ENCODE measurements at places on chromosomes 5 and 9.

GRCh38 chr9:135701067-135701958, 672 bp upstream of the KCNT1 start:
- H3K27me3 ChIP-seq, result peaks cover 32% of the 10 kb centered on the region
- peak; percentile 29 for DNase-seq
- peak overlapping the region; percentile 53 for H3K4me3 ChIP-seq
- no peak overlapping the region for H3K27ac ChIP-seq

DNA sequence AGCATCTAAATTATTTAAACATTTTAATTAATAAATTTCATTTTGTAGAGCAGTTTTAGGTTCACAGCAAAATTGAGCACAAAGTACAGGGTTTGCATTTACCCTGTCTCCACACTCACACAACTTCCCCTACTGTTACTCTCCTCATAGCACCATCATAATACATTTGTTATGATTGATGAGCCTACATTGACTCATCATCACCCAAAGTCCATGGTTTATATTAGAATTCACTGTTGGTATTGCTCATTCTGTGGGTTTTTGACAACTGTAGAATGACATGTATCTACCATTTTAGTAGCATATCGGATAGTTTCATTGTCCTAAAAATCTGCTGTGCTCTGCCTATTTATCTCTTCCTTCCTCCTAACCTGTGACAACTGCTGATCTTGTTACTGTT, 411.1 kb upstream of the MPDZ start:
- H3K27me3 ChIP-seq, result no peaks in the 10 kb centered on the region
- no peaks in the 10 kb centered on the region for H3K36me3 ChIP-seq
- no peak overlapping the region for H3K4me3 ChIP-seq
- H3K4me1 ChIP-seq, result peaks cover 5% of the 10 kb centered on the region
- DNase-seq, result no peak
- no peak overlapping the region for H3K27ac ChIP-seq

GRCh38 chr5:109328626-109329025, 81.1 kb downstream of the PJA2 start:
- no peaks in the 10 kb centered on the region for H3K27me3 ChIP-seq
- DNase-seq, result no peak
- H3K4me3 ChIP-seq, result no peak overlapping the region
- no peak overlapping the region for H3K27ac ChIP-seq
- H3K4me1 ChIP-seq, result peaks cover 47% of the 10 kb centered on the region

DNA sequence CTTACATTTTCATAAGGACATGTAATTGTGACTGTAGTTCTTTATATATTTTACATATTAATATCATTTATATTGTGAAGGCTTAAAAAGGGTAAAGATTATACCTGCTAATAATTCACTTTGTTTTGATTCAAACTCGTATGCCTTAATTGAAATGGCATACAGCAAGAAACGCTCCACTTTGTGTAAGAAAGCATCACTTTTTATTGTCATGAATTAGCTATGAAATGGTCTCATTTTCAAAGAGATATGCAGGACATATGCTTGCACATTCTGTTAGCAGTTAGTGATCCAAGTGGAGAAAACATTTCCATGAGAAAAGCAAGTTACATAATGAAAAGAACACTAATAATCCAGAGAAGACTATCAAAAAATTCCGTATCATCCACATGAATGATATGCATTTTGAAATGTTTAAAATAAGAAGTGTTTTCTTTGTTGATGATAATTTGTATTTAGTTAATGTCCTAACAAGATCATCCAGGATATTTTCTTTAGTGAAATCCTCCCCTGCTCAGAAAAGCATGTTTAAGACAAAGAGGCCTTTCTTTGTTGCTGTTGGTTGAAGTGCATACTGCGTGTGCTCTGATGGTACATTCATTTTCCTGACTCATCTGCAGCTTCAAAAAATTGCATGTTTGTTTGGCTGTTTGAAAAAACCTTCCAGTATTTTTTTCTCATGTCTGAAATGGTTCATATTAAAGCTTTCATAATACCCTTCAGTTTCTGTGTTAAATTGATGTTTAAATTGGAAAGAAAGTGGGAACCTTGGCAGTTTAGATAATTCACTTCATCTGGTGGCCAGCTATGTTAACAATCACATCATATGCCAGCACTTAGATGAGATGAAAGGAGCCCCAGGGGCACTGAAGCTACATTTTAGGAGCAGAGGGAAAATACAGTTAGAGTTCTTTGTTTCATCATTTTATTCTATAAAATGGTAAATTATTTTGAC, 242.2 kb downstream of the CSNK1G3 start:
- peaks cover 28% of the 10 kb centered on the region for H3K4me1 ChIP-seq
- H3K36me3 ChIP-seq, result no peaks in the 10 kb centered on the region
- no peak overlapping the region for H3K4me3 ChIP-seq
- H3K27me3 ChIP-seq, result no peaks in the 10 kb centered on the region
- no peak overlapping the region for H3K27ac ChIP-seq
- DNase-seq, result no peak

- H3K27me3 ChIP-seq, result no peaks in the 10 kb centered on the region
- H3K4me1 ChIP-seq, result no peaks in the 10 kb centered on the region
- no peak overlapping the region for H3K4me3 ChIP-seq
- H3K27ac ChIP-seq, result no peak overlapping the region
- no peak for DNase-seq
Observed at GRCh38 chr5:169074839-169075238, 226.1 kb downstream of the SLIT3 start.

- no peaks in the 10 kb centered on the region for H3K4me1 ChIP-seq
- no peaks in the 10 kb centered on the region for H3K36me3 ChIP-seq
- H3K27ac ChIP-seq, result no peak overlapping the region
- peaks cover 12% of the 10 kb centered on the region for H3K27me3 ChIP-seq
- DNase-seq, result no peak
Observed at GRCh38 chr5:132233811-132234683, 6.4 kb upstream of the P4HA2 start.

- no peak for DNase-seq
- H3K36me3 ChIP-seq, result no peaks in the 10 kb centered on the region
- peaks cover 39% of the 10 kb centered on the region for H3K4me1 ChIP-seq
Observed at GRCh38 chr5:178421128-178421527, 169.1 kb downstream of the COL23A1 start.

GRCh38 chr5:125227333-125228095, 481.1 kb upstream of the ZNF608 start:
- no peaks in the 10 kb centered on the region for H3K4me1 ChIP-seq
- no peaks in the 10 kb centered on the region for H3K27me3 ChIP-seq
- no peak overlapping the region for H3K4me3 ChIP-seq
- H3K36me3 ChIP-seq, result no peaks in the 10 kb centered on the region
- DNase-seq, result peak; percentile 31

- no peak for DNase-seq
- no peak overlapping the region for H3K4me3 ChIP-seq
- no peaks in the 10 kb centered on the region for H3K36me3 ChIP-seq
- no peak overlapping the region for H3K27ac ChIP-seq
- H3K4me1 ChIP-seq, result no peaks in the 10 kb centered on the region
Observed at GRCh38 chr5:156971415-156971814, 8.4 kb upstream of the TIMD4 start.

DNA sequence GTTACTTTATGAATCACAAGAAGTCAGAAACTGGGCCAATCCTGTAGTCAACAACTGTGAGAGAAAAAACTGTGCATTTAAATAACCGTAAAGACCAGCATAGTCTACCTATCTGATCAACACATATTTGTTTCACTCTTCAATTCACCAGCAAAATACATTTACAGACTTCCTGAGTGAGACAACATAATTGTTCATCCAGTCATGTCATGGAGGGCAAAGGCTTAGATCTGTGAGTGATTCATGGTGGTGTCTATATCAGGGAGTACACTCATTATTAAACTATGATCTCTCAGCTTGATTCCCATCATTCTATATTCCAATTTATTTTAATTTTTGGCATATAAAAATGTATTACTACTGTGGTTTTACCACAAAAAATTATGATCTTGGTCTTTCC, 694.6 kb downstream of the DNAH5 start:
- no peak overlapping the region for H3K4me3 ChIP-seq
- peaks cover 7% of the 10 kb centered on the region for H3K4me1 ChIP-seq
- H3K27me3 ChIP-seq, result no peaks in the 10 kb centered on the region
- H3K36me3 ChIP-seq, result no peaks in the 10 kb centered on the region
- no peak for DNase-seq
- H3K27ac ChIP-seq, result no peak overlapping the region

Data from neural progenitor cell (in vitro differentiated cells).